Caudate nucleus (tissue), 63 donors: ENCODE measurements at places on chromosomes 3 and 15.

GRCh38 chr15:95019907-95020306 is 788.5 kb downstream of the MCTP2 start:
- no peak for DNase-seq

DNA sequence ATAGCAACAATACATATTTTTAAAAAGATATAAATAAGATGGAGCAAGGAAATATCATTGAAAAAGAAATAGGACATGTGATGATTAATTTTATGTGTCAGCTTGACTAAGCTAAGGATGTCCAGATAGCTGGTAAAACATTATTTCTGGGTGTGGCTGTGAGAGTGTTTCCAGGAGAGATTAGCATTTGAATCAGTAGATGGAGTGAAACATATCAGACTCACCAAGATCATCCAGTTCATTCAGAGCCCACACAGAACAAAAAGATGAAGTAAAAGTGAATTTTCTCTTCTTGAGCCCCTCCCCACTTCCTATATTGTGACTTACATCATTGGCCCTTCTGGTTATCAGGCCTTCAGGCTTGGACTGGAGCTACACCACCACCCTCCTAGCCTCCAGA is 61.6 kb upstream of the TUSC7 start:
- no peak for DNase-seq

DNA sequence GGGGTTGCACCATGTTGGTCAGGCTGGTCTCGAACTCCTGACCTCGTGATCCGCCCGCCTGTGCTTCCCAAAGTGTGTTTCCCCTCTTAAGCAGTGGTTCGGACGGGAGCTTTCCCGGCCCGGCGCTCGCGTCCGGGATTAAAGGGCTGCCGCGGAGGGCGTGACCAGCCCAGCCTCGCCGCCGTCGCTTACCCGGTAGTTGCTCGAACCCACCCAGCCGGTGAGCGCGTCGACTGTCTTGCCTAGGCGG is 513 bp downstream of the CLASP2 start:
- peak; percentile 38 for DNase-seq

DNA sequence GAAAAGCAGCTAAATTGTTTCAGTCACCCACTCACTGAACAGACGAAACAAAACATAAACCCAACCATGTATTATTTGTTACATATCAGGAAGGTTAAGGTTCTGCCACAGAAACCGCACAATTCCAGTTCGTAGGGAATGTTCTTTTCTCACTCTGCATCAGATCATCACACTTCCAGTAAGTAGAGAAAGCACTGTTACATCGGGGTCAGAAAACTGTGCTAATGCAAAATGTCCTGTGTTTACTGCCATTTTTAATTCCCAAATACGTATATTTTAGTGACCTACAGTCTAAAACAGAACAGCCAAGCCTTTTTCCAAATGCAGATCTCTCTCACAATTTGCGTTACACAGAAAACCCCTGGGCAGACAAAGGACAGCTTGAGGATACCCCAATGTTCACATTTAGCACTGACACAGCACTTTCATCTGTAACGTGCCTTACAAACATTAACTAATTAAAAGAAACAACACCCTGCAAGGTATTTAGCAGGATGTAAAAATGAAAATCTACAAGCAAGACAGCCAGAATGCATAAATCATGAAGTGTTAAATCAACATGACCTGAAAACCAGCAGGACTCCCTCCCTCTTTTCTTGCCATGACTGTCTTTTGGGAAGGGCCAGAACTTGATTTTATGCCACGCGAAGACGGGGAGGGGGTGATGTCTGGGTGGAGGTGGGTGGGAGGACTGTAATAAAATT is 34.8 kb upstream of the SKIL start:
- no peak for DNase-seq

- no peak for DNase-seq
Observed at GRCh38 chr3:29072611-29073010, 208.3 kb upstream of the RBMS3 start.

- no peak for DNase-seq
Observed at GRCh38 chr3:50217681-50218080, 12.6 kb downstream of the SLC38A3 start.

DNA sequence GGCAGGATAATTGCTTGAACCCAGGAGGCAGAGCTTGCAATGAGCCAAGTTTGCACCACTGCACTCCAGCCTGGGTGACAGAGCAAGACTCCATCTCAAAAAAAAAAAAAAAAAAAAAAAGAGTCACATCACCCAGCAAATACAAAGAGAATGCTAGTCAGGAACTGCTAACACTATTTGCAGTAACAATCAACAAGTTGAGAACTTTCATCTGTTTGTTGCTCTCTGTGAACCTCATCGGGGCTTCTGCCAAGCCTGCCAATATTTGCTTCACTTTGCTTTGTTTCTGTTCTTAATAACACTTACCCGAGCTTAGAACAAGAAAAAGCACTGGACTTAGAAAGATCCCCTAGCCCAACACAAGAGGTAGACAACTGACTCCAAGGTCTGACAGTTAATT is 76.9 kb downstream of the PLCH1 start:
- DNase-seq: no peak

GRCh38 chr3:21665444-21666100 is 85.4 kb downstream of the ZNF385D start:
- no peak for DNase-seq

DNA sequence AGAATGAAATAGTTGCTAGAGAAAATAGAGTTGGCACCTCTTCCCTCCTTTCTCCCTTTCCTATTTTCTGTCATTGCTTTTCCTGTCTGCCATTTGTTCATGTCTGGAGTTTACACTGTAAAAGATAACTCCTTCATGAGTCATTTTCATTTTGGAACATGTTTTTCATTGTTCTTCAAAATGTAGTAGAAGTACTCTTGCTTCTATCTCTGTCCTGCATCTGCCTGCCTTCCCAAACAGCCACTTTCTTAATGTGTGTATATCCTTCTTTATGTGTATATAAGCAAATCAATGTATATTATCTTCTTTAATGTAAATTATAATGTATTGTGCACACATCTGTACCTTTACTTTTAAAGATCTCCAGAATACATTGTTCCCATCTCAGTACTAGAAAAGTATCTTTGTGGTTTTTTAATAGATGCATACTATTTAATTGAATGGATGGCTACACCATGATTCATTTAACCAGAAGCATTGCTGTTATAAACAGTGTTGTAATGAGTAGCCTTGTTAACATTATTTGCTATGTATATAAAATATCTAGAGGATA is 41.1 kb downstream of the TSC22D2 start:
- no peak for DNase-seq

- DNase-seq: no peak
Observed at GRCh38 chr3:52433328-52433995, 11.4 kb downstream of the SEMA3G start.

- no peak for DNase-seq
Observed at GRCh38 chr3:9653565-9654248, 4.4 kb downstream of the MTMR14 start.

GRCh38 chr3:112974178-112974517 is 755 bp downstream of the CD200R1 start:
- DNase-seq: no peak

DNA sequence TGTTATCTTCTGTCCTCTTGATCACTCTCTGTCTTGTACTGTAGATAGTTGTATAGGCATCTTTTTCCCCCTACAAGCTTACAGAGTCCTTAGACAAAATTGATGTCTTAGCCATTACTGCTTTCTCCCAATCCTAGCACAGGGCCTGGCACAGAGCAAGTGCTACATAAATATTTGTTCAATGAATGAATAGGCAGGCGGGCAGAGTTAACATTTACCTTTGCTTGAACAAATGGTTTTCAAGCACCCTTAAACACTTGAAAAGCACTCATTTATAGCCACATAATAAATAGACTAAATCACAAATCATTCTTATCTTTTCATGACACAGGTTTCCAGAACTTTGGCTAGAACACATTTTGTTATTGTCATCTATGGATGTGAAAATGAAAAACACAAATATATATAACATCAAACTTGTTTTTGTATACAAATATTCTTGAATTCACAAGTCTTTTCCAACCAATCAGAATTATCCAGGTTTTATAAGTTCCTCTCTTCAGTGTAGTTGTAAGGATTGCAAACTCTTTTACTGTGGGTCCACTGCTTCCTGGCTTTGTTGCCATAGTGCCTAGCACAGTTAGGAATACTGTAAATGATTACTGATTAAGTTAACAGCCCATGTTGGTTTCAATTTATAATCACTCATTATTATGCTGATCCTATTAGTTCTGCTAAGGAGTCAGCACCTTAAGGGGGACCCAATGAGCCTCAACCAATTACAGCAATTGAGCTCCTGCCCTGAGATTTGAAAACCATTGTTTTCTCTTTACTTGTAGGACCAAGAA is 61.9 kb downstream of the ISL2 start:
- no peak for DNase-seq

- DNase-seq: no peak
Observed at GRCh38 chr3:143247073-143247472, 127.5 kb downstream of the CHST2 start.

DNA sequence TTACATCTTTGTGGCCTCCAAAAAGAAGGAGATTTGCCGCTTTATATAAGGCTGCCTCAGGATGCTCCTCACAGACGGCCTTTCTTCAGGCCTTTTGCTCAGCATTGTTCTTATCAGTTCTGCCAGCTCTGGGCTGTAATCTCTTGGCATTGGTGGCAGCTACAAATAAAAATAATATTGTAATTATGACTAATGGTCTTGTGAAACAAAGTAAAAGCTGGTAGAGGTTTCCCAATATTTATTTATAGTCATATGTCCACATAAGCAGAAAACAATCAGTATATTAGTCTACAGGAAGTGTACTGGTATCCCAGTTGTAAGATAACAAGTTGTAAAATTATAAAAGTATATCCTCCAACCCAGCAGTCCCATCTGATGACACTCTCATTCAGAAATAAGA is 7.3 kb downstream of the NEK4 start:
- no peak for DNase-seq

- no peak for DNase-seq
Observed at GRCh38 chr3:191961022-191961421, 500.1 kb downstream of the PYDC2 start.

- DNase-seq: no peak
Observed at GRCh38 chr3:185460719-185461350, 38.0 kb downstream of the TMEM41A start.

DNA sequence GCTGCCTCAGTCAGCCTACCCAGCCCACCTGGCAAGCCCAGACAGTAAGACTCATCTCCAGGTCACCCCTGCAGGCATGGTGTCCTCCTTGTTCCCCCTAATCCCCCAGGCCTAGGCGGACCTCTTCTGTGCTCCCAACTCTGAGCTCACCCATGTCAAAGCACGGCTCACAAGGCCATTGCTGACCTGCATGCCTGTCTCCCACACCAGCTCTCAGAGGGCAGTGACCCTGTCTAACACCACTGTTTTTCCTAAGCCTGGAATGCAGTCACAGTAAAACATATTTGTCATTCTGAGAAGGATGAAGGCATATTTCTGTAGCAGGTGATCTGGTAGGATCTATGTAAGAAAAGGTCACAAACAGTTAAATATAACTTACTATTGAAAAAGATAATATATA is 110.3 kb upstream of the HACD2 start:
- DNase-seq: no peak

DNA sequence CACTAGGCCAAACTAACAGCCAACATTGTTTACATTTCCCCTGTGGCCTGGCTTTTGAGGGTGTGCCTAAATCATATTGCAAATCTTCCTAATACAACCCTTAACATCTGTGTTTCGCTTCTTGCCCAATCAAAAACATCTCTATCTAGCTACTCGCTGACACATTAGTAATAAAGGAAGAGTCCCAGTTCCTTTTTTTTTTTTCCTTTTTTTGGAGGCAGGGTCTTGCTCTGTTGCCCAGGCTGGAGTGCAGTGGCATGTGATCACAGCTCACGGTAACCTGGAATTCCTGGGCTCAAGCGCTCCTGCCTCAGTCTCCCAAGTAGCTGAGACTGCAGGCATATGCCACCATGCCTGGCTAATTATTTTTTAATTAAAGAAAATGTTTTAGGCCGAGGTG is 2.1 kb upstream of the SRPRB start:
- no peak for DNase-seq

- no peak for DNase-seq
Observed at GRCh38 chr3:150371741-150372254, 36.3 kb upstream of the TSC22D2 start.

DNA sequence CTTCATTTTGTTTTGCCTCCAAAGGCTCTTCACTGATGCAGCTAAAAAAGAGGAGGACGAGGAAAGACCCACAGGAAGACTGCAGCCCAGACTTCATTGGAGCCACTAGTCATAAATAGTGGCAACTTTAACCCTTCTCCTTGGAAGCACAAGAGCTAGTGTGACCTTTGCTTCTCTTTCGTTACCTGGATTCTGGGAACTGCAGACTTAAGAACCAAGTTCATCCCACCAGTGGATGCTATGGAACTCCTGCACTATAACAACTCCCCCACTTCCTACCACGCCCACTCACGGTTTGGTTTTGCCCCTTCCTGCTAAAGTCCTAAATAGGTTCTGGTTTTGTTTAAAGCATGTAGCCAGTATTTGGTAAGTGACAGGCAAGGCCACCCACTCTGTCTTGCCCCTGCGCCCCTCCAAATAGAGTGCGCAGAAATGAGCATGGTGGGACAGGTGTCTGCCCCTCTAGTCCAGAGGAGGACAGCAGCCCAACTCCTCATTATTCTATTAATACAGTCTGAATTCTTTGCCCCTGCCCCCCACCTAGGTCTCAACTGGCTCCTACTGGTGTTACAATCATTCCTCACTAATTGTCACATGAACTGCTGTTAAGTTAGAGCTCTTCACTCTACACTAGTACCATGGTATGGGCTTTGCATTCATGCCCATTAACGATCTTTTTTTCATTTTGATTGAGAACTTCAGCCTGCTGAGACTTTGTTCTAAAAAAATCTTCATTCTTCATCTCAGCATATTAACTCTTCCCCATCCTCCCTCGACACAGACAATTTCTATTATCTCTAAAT is 504.6 kb downstream of the FOXP1 start:
- no peak for DNase-seq

GRCh38 chr3:174907027-174907426 is 47.9 kb downstream of the NAALADL2 start:
- no peak for DNase-seq

DNA sequence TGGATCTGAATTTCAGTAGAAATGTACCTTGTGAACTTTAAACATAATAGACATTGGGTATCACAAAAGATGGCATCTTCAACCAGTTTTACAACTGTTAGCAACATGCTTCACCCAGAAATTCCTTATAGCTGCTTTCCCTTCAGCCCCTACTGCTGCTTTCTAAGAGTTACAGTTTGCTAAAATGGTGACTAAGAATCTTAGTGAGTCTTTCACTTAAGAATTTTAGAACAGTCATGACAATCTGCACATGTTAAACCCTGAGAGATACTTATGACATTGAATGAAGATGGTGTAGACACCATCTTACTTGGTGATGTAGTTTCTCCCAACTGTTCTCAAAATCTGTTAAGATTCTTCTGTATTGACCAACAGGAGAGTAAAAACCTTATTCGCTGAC is 129.7 kb upstream of the UBE2E1 start:
- no peak for DNase-seq

DNA sequence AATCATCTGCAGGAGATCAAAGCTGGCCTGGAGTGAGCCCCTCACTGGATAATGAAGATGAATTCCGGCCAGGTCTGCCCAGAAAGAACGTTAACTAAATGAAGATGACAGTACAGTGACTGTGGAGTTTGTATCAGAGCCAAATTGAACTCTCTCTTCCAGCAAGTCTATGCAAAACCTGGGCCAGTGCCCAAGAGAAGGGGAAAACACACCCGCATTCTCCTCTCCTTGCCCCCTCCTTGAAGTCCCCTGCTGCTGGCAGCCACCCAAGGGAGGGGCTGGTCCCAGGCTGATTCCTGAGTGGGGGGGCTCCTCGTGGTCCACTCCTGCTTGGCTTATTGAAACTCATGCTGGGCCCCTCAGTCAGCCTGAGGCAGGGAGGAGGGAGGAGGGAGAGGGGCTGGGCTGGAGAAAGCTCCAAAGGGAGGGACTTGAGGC is 155.7 kb downstream of the RAB11A start:
- DNase-seq: no peak

GRCh38 chr15:70627734-70628548 is 135.4 kb downstream of the UACA start:
- no peak for DNase-seq
